ENCODE measurements at places on chromosomes 2 and 18.
A peak's percentile ranks its signal among the peaks of the same experiment; 100 is the strongest.

DNA sequence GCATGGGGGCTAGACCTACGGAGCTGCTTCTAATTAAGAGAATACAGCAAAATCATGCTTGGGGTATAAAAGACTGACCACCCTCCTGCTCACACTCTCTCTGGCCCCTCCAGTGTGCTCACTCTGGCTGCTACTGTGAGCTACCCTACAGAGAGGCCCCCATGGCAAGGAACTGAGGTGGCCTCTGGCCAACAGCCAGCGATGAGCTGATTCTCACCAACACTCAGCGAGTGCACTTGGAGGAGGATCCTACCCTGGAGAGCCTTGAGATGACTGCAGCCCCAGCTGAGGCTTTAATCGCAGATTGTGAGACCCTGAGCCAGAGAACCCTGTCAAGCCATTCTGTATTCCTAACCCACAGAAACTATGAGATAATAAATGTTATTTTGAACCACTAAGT, 88.2 kb downstream of the GFPT1 start:
- DNase-seq, result no peak

GRCh38 chr18:5717256-5717655, 173.5 kb upstream of the EPB41L3 start:
- DNase-seq, result no peak

DNA sequence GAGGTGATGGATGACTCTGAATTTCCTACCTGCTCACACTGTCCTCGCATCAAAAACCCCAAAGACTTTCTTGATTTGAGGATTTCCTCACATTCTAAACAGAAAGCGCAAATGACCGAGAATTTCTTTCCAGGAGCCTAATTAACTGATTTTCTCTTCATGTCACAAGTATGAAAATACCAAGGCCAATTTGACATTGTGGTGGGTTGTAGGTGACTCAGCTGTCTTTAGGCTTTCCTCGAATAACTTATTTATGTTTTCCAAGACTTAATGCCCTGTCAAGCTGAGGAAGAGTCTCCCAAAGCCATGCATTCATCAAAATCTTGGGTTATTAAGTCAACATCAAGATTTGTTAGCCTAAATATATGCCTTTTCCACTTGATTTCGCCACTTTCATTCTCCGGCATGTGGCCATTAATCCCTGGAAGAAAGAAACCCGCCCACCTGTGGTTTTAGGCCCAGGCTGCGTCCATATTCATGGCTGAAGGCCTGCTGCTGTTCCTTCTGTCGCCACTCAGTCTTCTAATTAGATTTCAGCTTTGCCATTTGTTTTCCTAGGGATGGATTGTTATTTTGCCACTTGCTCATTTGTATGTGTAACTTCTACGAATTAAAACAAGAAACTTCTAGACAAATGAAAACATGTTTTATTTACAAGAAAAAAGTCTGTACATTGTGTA, 84.9 kb downstream of the ST6GAL2 start:
- no peak for DNase-seq

GRCh38 chr18:44602845-44603244, 77.8 kb upstream of the SETBP1 start:
- no peak for DNase-seq

DNA sequence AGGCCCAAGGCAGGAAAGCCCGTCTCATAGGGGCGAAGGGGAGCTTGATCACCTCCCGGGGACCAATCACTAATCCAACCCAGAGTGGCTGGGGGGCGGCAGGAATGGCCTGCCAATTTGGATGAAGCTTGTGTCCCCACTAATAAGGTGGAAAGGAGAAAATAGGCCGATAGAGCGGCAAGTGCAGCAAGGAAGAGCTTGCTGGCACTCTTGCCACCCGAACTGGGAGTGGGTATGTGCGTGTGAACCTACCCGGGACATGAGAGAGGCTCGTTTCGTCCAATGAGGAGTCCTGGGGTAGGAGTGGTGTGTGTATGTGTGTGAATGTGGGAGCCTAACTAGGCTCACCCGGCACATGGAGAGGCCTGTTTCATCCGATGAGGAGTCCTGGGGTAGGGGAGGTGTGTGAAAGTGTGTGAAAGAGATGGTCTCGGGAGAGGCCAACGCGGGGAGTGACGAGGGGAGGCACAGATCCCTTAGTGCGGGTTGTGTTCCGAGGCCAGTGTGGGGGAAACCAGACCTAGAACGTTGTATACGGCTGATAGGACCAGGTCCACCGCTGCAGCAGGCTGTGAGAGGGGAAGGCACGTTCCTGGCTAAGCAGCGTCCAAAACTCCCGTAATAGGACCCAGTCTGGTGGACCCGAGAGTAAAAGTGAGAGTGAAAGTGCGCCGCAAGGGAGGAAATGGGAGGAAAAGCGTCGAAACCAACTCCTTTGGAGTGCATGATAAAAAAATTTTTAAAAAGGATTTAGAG, 47.1 kb upstream of the SELENOI start:
- no peak for DNase-seq

- DNase-seq, result no peak
These were observed 26.3 kb upstream of the SPATA3 start for GRCh38 chr2:230969659-230970015.

- no peak for DNase-seq
These were observed 104.7 kb upstream of the OTOS start for GRCh38 chr2:240245184-240245583.

DNA sequence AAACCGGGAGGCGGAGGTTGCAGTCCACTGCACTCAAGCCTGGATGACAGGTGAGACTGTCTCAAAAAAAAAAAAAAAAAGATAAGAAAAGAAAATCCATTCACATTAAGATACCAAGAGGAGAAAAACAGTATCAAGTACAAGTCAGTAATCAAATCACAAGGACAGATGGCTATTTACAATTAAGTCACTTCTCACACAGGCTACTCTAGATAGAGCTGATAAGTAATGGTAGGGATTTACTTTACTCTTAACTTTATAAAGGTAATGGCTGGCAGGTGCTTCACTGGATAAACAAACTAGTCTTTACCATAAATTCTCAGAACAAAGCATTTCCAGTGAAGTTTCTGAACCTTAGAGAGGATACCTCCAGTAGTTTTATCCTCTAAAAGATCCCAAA, 11.5 kb downstream of the SF3B1 start:
- no peak for DNase-seq

- no peak for DNase-seq
These were observed 44.3 kb upstream of the SMIM21 start for GRCh38 chr18:75471850-75472249.

DNA sequence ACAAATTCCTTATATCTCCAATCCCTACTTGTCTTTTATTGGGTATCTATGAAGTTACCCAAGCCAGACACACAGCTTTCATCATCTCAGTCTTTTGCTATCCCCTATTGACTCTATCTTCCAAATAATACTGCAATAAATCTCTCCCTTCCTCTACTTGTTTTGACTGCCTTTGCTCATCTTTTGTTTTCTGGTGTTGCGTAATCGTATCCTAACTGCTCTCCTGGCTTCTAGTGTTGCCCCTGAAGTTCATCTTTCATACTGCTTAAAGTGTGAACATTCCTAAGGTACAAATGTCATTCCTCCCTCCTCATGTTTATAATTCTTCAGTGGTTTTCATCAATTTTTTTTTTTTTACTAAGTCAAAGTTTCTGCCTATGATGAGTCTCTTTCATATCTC, 491.3 kb upstream of the DCC start:
- DNase-seq, result no peak

DNA sequence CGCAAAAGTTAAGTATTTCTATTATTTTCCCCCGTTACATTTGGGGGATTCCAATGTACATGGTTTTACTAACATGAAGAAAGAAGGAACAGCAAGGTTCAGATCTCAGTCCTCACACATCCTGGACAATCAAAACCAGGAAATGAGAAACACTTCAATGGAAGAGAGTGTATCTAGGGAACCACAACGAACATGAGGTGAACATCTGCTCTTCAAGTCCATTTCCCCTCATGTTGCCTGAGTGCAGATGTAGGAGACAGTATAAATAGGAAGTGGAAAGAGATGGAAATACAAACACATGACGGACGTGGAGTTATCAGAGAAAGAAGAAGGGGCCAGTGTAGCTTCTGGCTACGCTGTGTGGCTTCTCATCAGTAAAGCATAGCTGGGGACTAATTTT, 52.6 kb downstream of the CHN1 start:
- no peak for DNase-seq

DNA sequence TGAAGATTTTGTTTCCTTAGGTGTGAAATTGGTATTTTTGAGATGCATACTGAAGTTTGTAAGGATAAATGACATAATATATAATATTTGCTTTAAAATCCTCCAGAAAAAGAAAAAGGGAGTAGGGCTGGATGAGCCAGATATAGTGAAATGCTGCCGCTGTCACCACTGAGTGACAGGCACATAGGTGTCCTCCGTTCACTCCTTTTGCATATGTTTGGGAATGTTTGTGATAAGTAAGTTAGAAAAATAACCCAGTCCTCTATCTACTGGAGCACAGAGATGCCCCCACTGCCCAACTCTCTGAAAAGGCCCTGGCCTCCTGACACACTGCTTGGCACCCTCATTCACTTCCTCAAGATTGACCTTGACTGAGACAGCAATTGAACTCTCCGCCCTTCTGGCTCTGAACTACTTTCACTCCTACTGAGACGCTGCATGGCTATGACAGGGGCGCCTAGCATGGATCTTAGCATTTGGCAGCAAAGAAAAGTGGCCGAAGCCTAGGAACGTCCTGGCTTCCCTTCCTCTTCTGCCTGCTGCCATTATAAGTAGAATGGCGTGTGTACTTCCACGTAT, 10.1 kb downstream of the ID2 start:
- DNase-seq, result no peak

DNA sequence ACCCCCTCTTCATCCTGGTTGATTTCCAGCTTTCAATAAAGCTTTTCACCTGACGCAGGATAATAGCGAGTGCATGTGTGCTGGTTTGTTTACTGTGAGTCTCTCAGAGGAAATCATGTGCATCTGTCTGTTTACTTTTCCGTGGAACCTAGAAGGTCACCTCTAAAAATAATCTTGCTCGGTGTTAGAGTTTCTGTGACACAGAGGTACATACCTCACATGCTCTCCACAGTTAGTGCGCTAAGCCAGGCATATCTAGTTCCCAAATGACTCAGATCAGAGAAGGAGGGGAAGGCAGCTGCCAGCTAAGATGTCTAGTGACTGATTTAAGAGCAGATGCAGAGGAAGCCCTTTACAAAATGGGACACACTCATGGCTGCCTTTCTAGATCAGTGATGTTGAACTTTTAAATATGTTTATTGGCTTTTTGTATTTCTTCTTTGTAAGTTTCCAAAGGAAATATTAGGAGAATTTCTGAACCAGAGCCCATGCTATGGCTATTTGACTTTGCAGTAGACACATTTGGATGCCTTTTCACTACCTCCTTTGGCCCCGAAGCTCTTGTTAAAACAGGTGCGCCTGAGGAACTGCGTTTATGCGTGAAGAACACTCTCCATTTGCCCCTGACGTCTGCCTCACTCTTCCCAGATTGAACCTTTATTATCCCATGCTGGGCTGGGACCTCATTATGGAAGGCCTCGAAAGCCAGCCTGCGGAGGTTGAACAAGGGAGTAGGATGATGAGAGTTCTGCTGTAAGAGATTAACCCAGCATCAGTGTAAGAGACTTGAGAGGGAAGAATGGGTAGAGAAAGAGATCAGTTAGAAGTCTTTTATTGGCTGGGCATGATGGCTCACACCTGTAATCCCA, 145.6 kb downstream of the FAM161A start:
- peak; percentile 74 for DNase-seq

GRCh38 chr2:143334837-143335236, 205.6 kb downstream of the ARHGAP15 start:
- no peak for DNase-seq

- DNase-seq, result no peak
These were observed 3.8 kb downstream of the SMYD5 start for GRCh38 chr2:73217826-73218225.

GRCh38 chr2:8090748-8091700, 590.8 kb upstream of the ID2 start:
- peak; percentile 54 for DNase-seq

DNA sequence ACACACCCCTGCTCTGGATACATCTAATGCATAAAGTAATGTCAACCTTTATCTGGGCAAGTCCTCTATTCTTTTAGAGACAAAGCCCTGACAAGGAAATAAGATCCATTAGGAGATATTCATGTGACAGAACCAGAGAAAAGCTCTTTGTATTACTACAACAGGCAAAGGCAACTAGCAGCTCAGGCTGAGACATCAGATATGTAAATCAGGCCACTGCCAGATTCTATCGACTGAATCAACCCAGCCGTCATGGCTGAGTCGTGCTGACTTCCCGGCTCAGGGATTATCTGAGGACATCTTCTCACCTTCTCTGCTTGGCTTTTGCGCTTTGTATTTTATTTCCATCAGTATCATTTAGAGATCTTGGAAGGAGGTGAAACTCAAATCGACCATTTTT, 294.5 kb downstream of the PLCL1 start:
- no peak for DNase-seq

DNA sequence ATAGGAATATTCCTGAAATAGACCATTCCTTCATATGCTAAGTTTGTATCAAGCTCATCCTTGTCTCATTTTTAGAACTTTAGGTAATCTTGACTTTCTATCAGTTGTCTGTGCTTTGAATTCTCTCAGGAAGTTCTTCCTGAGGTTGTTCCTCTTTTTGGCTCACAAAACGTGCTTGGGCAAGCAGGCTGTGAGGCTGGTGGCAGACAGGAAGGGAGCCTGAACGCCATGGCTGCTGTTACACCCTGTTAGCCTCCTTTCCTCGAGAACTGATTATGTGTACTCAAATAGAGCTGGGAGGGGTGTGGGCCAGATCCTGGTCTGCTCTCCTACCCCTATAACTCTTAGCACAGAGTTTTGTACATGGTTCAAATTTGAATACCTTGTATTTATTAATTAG, 136.4 kb upstream of the CELF4 start:
- no peak for DNase-seq

GRCh38 chr2:197939787-197940186, 135.4 kb downstream of the PLCL1 start:
- no peak for DNase-seq

DNA sequence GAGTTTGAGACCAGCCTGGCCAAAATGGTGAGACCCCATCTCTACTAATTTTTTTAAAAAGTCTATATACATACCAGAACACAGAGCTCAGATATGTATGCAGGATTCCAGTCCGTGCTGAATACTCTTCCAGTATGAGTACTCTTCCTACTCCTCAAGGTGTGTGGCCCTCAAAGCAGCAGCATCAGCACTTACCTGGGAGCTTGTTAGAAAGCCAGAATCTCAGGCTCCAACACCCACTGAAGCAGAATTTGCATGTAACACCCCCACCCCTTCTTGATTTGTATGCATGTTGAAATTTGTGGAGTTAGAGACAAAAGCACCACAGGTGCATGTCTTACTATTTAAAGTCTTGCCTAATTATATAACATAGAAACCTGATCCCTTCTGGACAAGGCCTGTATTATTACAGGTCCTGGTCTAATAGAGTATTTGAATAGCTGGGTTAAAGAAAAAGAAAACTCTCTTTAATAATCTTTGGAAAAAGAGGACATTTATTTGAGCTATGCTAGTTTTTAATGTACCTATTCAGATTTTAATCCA, 50.3 kb upstream of the NFE2L2 start:
- no peak for DNase-seq

DNA sequence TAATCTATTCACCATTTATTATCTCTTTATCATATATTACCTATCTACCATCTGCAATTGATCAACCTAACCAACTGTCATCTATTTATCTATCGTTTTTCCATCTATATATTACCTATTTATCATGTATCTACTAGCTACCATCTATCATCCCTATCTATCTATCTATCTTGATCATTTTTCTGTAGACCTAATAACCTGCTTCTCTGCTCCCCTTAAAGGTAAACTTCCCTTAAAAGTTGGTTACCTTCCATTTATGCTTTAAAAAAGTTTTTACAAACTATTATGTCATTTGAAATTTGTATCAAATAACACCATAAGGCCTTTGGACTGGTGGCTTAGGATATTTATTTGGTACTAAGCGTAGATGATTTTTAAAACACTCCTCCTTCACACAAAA, 47.2 kb downstream of the TMEM18 start:
- DNase-seq, result no peak

Measured in NCI-H1436 (cell line).